GF-D8 (cell line): ENCODE measurements at places on chromosomes 13 and 19.
A peak's percentile ranks its signal among the peaks of the same experiment; 100 is the strongest.

DNA sequence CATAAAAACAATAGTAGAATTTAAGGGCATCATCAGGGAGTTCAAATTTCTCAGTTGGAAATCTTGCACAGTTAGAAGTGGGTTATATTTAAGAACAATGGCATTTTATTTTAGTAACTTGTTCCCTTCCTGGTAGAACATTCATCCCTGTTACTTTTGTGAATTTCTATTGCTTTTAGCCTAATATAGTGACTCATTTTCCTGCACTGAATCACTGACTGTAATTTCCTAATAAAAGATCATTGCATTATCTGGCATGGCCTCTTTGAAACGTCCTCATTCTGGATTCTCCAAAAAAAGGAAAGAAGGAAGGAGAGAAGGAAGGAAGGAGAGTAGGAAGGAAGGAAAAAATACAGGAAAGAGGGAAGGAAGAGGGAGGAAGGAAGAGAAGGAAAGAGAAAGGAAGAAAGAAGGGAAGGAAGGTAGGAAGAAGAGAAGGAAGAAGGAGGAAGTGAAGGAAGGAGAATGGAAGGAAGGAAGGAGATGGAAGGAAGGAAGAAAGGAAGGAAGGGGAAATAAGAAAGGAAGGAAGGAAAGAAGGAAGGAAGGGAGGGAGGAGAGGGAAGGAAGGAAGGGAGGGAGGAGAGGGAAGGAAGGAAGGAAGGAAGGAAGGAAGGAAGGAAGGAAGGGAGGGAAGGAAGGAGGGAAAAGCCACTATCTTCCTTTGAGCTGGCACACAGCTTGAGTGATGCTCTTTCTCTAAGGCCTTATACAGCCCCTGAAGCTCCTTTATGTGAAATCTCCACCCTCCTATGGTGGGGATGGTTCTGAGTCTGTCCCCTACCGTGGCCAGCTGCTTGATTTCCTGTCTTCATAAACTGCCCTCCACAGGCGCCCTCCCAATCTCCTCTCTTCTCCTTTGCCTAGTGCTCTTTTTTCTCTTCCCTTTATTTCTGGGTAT is 29.8 kb upstream of the TM9SF2 start:
- DNase-seq: no peak

DNA sequence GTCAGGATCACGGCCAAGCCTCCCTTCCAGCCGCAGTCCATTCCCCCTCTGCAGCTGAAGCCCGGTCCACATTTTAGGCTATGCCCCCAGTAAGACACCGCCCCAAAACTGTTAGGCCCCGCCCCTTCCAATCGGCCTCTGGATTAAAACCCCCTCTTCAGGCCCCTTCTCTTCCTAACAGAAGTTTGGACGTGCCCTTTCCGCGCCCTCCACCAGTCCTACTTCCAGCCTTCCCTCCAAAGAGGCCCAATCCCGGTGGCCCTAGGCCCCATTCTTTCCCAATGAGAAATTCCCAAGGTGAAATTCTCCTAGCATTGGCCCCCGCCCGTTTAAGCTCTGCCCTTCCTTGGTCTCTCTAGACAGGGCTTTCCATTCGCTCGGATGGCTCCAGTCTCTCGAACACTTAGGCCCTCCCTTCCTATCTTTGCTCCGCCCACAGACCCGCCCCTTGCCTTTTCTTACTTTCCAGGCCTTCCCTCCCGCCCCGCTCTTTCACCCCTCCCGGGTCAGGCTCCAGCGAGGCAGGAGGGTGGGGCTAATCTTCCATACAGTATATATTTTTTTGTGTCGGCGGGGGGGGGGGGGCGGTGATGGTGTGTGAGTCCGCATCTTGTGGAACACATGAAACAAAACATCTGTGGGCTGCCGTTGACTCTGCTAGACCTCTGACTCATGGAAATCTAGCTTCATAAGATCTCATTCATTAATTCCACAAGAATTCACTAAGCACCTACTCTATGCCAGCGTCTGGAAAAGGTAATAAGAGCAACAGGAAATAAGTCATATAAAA is 13.6 kb downstream of the LTBP4 start:
- DNase-seq: no peak

- no peak for DNase-seq
These were observed 484.6 kb downstream of the RFC3 start for GRCh38 chr13:34302596-34302995.

DNA sequence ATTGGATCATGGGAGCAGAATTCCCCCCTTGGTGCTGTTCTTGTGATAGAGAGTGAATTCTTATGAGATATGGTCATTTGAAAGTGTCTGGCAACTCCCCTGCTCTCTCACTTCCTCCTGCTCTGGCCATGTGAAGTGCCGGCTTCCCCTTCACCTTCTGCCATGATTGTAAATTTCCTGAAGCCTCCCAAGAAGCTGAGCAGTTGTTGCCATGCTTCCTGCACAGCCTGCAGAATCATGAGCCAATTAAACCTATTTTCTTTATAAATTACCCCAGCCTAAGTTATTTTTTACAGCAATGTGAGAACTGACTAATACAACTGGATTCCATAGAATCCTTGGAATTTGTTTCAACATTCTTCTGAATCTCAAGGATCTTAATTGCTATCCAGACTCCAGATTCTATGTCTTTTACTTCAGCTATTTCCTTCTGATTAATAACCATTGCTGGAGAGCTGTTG is 328.1 kb downstream of the SLITRK5 start:
- DNase-seq: no peak

GRCh38 chr13:52411629-52412028 is 5.7 kb upstream of the THSD1 start:
- no peak for DNase-seq

DNA sequence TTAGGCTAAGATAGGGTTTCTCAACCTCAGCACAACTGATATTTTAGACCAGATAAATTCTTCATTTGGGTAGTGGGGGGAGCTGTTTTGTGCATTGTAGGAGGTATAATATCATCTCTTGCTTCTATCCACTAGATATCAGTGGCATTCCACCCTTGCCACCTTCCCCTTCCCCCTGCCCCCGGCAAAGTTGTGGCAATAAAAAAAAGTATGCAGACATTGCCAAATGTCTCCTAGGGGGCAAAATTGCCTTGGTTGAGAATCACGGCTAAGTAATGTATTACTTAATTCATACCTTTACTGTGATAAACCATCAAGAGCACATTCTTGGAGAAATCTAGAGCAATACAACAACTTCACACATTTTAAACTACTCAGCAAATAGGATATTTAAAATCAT is 51.4 kb downstream of the UBL3 start:
- DNase-seq: no peak

DNA sequence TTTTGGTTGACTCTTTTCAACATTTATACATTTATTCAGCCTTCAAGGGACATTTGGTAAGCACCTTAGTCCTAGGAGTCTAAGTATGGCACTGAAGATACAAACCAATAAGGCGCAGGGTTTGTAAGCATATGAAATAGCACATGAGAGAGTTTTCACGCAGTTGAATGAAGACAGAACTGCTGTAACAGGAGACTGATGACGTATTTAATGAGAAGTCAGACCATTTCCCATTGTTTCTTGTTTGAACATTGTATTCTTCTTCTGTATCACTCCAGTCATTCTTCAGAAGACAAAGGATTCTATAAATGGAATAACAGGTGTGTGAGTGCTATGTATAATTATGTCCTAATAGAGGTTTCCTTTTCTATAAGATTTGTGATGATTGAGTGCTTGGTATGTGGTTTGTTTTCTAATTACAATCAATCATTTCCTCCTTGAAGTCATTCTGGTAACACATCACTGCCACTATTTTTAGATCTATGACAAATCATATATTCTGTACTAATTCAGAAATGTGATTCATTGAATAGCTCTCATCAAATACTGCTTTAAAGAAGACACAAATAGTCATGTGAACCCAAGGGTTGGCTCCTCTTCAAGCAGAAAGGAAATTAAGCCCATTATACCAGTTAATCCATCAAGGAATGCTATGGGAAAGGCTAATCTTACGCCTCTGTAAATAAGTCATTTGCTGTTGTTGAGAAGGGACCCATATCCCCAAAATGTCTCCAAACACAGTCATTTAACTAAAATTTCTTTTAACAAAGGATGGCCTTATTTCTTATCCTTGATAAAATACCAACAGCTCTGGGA is 222.8 kb upstream of the NBEA start:
- no peak for DNase-seq

DNA sequence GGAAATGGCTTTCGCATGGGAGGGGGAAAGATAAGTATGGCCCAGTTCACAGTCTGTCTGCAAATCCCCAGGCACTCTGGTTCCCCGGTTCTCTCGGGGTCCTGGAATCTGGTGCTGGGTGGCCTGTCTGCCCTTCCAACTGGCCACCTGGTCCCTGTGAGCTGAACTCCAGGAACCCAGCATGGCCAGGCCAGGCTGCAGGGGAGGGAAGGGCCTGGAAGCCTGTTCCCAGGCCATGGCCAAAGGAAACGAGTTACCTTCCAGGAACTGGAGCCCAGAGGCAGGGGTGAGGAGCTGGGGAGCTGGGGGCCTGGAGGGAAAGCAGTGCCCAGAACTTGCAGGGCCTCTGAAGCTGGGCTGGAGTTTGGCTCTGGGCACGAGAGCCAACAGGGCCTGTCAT is 19.1 kb upstream of the PNMA8C start:
- no peak for DNase-seq

DNA sequence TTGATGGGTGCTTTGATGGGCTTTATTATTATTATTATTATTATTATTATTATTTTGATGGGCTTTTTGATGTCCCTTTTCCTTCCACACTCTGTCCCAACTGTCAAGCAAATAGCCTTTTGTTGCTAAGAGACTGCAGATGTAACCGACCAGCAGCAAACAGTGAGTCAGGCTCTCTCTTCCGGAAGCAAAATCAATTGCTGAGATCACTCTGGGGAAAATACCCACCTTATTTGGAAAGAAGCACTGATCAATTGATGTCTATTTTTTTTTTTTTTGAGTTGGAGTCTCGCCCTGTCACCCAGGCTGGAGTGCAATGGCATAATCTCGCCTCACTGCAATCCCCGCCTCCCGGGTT is 2.9 kb downstream of the LDLR start:
- DNase-seq: no peak

GRCh38 chr13:73704587-73704986 is 429.6 kb downstream of the KLF12 start:
- no peak for DNase-seq

- DNase-seq: peak; percentile 39
These were observed 2.0 kb downstream of the SPRY2 start for GRCh38 chr13:80338781-80339562.
